Pancreas (tissue), 10 donors: ENCODE measurements at places on chromosomes 6 and 20. TPM values are rescaled to one million over a fixed set of nuclear protein-coding genes. Genes with fewer than 3 reads are reported as not detected.

DNA sequence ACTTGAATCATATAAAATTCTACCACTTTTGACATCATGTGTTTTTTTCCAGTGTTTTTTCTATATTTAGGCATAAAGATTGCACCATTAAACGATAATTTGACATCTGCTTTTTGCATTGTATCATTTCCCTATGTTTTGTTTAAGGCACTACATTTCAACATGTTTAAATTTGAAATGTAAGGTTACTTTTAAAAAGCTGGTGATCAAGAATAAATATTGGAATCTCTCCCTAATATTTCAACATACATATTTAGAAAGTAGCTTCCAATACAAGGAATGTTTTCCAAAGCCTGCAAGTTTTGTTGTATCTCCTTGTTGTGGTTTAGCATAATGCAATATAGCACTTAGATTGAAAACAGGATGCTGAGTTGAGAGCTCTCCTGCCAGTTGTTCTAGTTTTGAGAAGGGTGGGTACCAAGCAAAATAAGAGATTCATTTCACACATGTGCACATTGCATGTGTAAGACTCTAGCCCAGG is 76.5 kb downstream of the SYNJ2 start:
- H3K4me1 ChIP-seq = peaks cover 11% of the 10 kb centered on the region
- DNase-seq = no peak
- no peaks in the 10 kb centered on the region for H3K27me3 ChIP-seq
- no peaks in the 10 kb centered on the region for H3K36me3 ChIP-seq

DNA sequence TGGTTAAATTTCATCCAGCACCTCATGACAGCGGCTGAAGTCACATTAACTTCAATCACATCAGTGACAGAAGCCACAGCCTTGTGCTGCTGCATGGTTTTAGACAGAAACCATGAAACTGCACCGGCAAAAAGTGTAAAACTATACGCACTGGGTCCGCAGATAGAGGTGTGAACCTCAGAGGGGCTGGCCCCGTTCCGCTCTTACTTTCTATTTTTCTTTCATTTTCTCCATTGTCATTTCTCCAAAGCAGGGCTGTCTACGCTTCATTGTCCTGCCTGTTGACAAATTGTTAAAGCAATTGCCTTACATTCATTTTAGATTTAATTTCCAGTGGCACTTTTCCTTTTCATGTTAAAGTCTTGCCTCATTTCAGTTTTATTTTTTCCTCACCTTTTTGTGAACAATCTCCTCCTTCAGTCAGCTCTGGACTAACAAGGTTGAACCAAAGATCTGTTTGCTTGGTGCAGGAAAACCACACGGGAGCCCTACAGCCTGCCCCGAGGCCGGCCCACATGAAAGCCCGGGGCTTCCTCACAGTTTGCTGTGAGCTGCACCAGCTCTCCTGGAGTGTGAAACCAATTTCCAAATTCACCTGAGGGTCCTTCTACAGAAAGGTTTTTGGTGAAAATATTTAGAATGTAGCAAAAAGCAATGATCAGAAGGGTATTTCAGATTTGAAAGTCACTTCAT is 63.7 kb downstream of the PRR18 start:
- no peaks in the 10 kb centered on the region for H3K27me3 ChIP-seq
- H3K36me3 ChIP-seq = no peaks in the 10 kb centered on the region
- DNase-seq = no peak
- no peak overlapping the region for H3K27ac ChIP-seq
- no peak overlapping the region for H3K4me3 ChIP-seq

Gene SCAF8
- 19.1 TPM for total RNA-seq

Gene TTK
- 0.52 TPM for total RNA-seq

DNA sequence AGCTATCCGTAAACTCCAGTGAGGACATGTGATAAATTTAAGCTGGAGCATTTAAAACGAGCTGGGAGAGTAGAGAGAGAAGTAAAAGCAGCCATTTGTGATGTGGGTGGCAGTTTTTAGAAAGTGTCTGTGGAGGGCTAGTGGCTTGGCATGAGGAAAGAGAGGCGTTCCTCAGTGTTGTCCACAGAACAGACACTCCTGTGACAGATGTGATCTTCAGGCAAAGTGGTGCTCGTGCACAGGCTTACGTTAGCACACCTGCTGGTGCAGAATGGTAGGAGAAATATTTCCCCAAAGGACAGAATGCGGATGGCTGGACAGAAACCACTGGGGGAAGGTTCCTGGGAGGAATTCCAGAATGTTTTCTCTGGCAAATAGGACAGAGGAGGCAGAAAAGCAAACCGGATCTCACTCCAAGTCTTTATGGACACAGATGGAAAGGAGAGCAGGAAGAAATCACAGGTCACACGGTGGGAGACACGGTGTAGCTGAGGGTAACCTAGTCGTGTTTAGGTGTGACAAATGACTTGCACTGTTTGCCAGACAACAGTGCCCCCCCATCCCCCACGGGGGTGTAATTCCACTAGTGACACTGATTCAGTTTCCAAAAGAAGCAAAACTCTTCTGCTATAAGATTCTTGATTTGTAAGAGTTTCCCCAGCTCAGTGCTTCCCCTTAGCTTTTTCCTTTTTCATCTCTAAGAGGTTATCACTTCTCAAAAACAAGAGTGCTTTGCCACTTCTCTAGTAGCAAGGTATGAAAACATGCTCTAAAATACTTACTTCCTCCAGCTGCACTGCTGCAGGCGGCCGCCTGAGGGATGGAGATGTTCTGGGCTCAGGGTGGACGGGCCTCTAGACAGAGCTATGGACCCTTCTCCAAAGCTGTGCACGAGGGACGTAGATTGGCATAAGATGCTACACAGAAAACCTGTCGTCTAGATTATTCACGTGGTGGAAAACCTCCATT is 293.2 kb downstream of the QKI start:
- no peaks in the 10 kb centered on the region for H3K27me3 ChIP-seq
- no peak overlapping the region for H3K4me3 ChIP-seq
- no peaks in the 10 kb centered on the region for H3K36me3 ChIP-seq
- no peaks in the 10 kb centered on the region for H3K4me1 ChIP-seq

Gene WFDC5
- total RNA-seq = not detected

Gene LY6G6C
- not detected for total RNA-seq

GRCh38 chr20:49280463-49281058 is 2.7 kb upstream of the ZNFX1 start:
- peaks cover 8% of the 10 kb centered on the region for H3K4me1 ChIP-seq
- DNase-seq = no peak
- no peaks in the 10 kb centered on the region for H3K27me3 ChIP-seq
- H3K4me3 ChIP-seq = peak overlapping the region; percentile 79
- no peak overlapping the region for H3K27ac ChIP-seq

GRCh38 chr20:18722371-18722770 is 91.2 kb upstream of the SCP2D1 start:
- no peaks in the 10 kb centered on the region for H3K27me3 ChIP-seq
- no peak for DNase-seq
- no peaks in the 10 kb centered on the region for H3K36me3 ChIP-seq
- H3K4me3 ChIP-seq = no peak overlapping the region

GRCh38 chr6:144585217-144585814 is 300.2 kb downstream of the UTRN start:
- H3K36me3 ChIP-seq = no peaks in the 10 kb centered on the region
- peaks cover 10% of the 10 kb centered on the region for H3K4me1 ChIP-seq
- DNase-seq = no peak
- no peak overlapping the region for H3K27ac ChIP-seq
- H3K27me3 ChIP-seq = no peaks in the 10 kb centered on the region
- H3K4me3 ChIP-seq = no peak overlapping the region

DNA sequence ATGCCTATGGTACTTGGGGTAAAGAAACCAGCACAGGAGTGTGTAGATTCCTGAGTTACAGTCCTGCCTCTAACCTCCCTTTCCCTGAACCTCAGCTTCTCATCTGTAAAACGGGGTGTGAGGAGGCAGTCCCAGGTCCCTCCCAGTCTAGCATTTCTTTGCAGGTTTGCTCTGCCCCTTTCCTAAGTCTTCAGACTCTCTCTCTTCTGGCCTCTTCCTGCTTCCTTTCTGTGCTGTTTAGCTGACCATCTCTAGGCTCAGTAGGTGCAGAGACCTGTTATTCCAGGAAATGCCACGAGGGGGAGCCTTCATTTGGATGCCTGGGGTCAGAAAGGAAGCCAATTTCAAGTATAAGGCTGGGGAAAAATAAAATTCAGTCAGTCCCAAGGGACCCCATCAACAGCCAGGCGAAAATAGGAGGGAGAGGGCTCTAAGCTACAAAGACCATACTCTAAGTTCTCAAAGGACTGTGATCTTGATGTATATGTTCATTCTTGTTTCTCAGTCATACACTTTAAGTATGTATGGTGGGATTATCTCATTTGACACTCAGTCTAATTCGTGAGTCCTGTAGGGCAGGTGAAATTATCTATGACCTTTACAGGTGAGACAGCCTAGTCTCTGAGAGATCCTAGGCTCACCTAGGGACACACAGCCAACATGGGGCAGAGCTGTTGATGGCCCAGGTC is 89.1 kb downstream of the NCR2 start:
- no peaks in the 10 kb centered on the region for H3K27me3 ChIP-seq
- H3K36me3 ChIP-seq = no peaks in the 10 kb centered on the region
- no peak overlapping the region for H3K27ac ChIP-seq
- peak; percentile 84 for DNase-seq
- H3K4me3 ChIP-seq = no peak overlapping the region

Gene C6orf118
- total RNA-seq = not detected

GRCh38 chr6:41373627-41373918 is 38.2 kb downstream of the NCR2 start:
- peak; percentile 63 for DNase-seq
- H3K27me3 ChIP-seq = peaks cover 4% of the 10 kb centered on the region
- H3K4me3 ChIP-seq = no peak overlapping the region

- H3K4me1 ChIP-seq = peaks cover 28% of the 10 kb centered on the region
- no peak for DNase-seq
- H3K27ac ChIP-seq = peak overlapping the region; percentile 59
- no peaks in the 10 kb centered on the region for H3K27me3 ChIP-seq
- H3K4me3 ChIP-seq = no peak overlapping the region
- H3K36me3 ChIP-seq = no peaks in the 10 kb centered on the region
Observed at GRCh38 chr6:111122458-111123286, 35.4 kb downstream of the SLC16A10 start.

Gene EFHC1
- 9.4 TPM for total RNA-seq

- H3K4me3 ChIP-seq = no peak overlapping the region
- H3K27ac ChIP-seq = peak overlapping the region; percentile 33
- no peak for DNase-seq
- H3K4me1 ChIP-seq = peaks cover 7% of the 10 kb centered on the region
Observed at GRCh38 chr6:44162876-44163625, 4.4 kb downstream of the CAPN11 start.

DNA sequence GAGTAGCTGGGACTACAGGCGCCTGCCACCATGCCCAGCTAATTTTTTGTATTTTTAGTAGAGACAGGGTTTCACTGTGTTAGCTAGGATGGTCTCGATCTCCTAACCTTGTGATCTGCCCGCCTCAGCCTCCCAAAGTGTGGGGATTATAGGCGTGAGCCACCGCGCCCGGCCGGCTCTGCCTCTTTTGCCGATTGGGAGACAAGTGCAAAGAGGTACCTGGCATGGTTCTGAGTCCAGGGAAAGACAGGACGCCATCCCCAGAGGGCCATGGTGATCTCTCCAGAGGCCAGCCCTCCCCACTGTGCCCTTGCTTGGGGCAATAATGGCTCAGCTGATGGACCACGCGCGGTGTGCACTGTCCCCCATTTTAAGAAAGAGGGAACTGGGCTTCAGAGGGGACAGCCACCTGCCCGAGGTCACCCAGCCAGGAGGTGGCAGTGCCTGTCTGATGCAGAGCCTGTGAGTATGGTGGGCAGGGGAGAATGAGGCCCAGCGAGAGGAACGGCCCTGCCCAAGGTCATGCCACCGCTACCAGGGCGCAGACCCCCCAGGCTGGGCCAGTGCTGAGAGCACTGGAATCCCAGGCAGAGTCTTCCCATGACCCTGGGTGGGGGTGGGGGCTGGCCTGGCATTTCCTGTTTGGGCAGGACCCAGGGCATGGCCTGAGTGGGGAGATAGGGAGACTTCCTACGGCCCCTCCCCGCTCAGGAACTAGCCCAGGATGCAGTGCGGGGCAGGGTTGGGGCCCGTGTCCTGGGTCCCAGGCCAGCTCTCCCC is 61.0 kb downstream of the SNAI1 start:
- H3K27me3 ChIP-seq = no peaks in the 10 kb centered on the region
- DNase-seq = no peak
- no peaks in the 10 kb centered on the region for H3K4me1 ChIP-seq
- H3K27ac ChIP-seq = no peak overlapping the region
- H3K36me3 ChIP-seq = no peaks in the 10 kb centered on the region

DNA sequence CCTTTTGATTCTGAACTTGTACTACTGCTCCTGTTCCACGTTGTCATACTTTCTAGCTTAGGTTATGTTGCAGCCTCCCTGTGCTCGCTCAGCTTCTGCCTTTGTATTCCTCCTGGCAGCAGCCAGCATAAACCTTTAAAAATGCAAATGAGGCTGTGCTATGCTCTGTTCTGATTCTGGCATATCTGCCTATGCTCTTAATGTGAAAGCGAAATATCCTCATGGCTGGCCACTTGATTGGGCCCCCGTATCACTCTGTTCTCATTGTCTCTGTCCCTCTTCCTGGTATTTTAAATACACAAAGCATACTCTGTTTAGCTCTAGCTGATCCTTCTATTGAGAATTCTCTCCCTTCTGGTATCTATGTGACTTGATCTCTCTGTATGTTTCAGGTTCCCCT is 139.0 kb downstream of the JARID2 start:
- H3K4me1 ChIP-seq = no peaks in the 10 kb centered on the region
- H3K36me3 ChIP-seq = no peaks in the 10 kb centered on the region
- no peak overlapping the region for H3K27ac ChIP-seq
- no peak overlapping the region for H3K4me3 ChIP-seq

Gene LKAAEAR1
- total RNA-seq = not detected

GRCh38 chr20:64069614-64070243 is 6.7 kb downstream of the TCEA2 start:
- no peak overlapping the region for H3K27ac ChIP-seq
- no peak for DNase-seq
- H3K27me3 ChIP-seq = no peaks in the 10 kb centered on the region
- no peaks in the 10 kb centered on the region for H3K4me1 ChIP-seq
- no peak overlapping the region for H3K4me3 ChIP-seq
- no peaks in the 10 kb centered on the region for H3K36me3 ChIP-seq

GRCh38 chr6:137148306-137149034 is 25.0 kb downstream of the IL22RA2 start:
- H3K27ac ChIP-seq = no peak overlapping the region
- H3K4me3 ChIP-seq = no peak overlapping the region
- H3K27me3 ChIP-seq = no peaks in the 10 kb centered on the region
- DNase-seq = no peak

DNA sequence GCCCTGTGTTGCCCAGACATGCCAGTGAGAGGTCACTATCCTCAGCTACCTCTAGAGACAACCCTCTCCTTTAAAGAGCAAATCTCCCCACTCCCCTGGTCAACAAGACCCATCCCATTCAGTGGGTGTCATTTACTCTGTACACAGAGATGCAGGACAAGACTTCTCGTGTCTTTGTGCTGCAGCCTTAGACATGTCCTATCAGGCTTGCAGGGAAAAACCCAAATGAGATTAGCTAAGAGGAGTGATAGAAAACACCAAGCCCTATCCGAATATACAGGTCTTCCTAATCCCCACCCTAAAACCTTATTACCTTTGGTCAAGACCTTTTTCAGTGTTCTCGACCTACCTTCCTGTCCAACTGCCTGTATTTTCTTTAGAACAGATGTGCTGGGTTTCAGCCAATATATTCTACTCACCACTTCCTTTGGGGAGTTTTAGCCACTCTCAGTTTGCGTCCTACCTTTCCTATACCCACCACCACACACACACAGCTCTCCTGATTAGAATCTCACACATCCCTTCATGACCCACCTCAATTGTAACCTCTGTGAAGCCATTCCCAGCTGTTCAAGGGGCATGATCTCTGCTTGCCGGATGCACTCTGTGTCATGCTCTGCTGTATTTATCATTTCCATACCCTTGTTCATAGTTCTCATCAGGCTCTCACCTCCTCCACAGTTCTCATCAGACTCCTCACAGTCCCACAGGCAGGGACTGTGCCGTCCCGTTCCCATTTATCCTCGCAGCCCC is 39.7 kb downstream of the TRAM2 start:
- H3K4me1 ChIP-seq = no peaks in the 10 kb centered on the region
- no peak overlapping the region for H3K27ac ChIP-seq
- H3K4me3 ChIP-seq = no peak overlapping the region
- no peaks in the 10 kb centered on the region for H3K27me3 ChIP-seq
- H3K36me3 ChIP-seq = no peaks in the 10 kb centered on the region
